ENCODE measurements at places on chromosomes 16 and 17.

- DNase-seq: no peak
Observed at GRCh38 chr16:67177743-67178699, 5.7 kb downstream of the MATCAP1 start.

GRCh38 chr17:82441691-82442487 lies 8.7 kb downstream of the CYBC1 start:
- DNase-seq: no peak

DNA sequence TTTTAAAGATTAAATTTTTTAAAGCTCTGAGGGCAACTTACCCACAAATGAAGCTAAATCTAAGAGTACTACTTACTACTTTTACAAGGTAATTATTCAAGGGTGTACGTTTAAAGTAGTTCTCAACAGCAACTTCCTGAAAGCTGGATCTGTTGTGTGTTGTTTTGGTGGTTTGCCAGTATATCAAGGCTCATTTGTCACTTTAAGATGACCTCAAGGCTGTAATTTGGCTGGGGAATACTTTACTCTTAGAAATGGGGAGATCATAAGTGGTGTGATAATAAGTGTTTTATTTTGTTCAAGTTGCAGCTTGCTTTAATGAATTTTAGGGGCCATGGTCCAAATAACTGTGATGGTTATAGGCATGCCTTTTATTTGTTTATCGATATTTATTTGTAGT lies 30.4 kb downstream of the AP2B1 start:
- DNase-seq: no peak

- no peak for DNase-seq
Observed at GRCh38 chr17:61152898-61153297, 246.7 kb upstream of the TBX2 start.

GRCh38 chr16:52498328-52499059 lies 48.4 kb downstream of the TOX3 start:
- DNase-seq: no peak

Measured in activated CD4-positive, alpha-beta T cell treated with anti-CD3 and anti-CD28 coated beads for 24 hours (primary cell).